ENCODE measurements at places on chromosomes 6 and 20. TPM values are rescaled to one million over a fixed set of nuclear protein-coding genes. Genes with fewer than 3 reads are reported as not detected.

- H3K36me3 ChIP-seq, result no peaks in the 10 kb centered on the region
- no peak for DNase-seq
- H3K27me3 ChIP-seq, result no peaks in the 10 kb centered on the region
- no peak overlapping the region for H3K4me3 ChIP-seq
Measured at GRCh38 chr20:22524393-22525015, 59.9 kb downstream of the FOXA2 start.

DNA sequence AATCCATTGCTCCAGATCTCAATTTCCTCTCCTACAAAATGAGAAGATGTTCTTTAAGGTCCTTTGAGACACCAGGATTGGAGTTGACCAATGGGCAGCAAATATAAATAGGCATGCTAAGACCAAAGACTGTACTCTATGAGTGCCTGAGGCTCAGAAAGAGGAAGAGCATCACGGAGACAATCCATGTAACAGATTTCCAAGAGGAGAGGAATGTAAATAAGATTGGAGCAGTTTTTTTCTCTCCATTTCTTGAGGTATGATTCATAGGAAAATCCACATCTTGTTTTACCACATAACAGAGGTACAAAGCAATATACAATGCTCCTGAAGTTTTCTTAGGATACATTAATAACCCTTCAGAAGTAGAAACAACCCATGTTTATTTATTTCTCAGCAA is 109.8 kb downstream of the UBE3D start:
- DNase-seq, result no peak
- no peaks in the 10 kb centered on the region for H3K4me1 ChIP-seq
- no peak overlapping the region for H3K27ac ChIP-seq
- no peaks in the 10 kb centered on the region for H3K27me3 ChIP-seq
- H3K36me3 ChIP-seq, result peaks cover 2% of the 10 kb centered on the region

DNA sequence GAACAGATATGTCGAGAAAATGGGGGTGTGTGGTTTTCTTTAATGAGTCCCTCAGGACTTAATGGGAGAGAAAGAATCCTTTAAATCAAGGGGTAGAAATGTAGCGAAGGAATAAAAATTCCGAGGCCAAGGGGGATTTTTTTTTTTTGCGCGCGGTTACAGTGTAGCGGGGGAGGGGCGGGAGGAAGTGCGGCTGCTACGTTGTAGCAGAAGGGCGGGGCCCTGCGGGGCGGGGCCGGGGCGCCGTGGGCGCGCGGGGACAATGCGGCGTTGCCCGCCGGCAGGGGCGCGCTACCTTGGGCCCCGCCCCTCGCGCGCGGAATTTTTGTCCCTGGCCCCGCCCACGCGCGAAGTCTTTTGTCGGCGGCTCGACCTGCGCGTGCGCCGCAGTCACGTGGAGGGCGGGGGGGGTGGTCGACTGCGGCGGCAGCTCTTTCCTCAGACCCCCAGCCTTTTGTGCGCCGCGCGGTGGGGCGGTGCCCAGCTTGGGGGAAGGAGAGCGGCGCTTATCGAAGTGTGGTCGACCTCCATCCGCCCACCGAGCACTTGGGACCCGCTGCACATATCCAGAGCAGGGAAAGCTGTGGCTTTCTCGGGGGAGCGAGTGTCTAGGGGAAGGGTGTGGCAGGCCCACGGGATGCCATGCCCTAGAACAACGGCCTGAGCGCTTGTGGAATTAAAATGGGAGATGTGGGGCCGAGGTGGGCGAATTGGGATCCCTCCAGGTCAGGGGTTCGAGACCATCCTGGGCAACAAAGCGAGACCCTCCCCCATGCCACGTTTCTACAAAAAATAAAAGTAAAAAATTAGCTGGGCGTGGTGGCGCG is 1.3 kb downstream of the TUBB start:
- peak overlapping the region; percentile 99 for H3K27ac ChIP-seq
- no peaks in the 10 kb centered on the region for H3K27me3 ChIP-seq
- peaks cover 58% of the 10 kb centered on the region for H3K36me3 ChIP-seq
- H3K4me1 ChIP-seq, result peaks cover 64% of the 10 kb centered on the region
- peak overlapping the region; percentile 94 for H3K4me3 ChIP-seq

DNA sequence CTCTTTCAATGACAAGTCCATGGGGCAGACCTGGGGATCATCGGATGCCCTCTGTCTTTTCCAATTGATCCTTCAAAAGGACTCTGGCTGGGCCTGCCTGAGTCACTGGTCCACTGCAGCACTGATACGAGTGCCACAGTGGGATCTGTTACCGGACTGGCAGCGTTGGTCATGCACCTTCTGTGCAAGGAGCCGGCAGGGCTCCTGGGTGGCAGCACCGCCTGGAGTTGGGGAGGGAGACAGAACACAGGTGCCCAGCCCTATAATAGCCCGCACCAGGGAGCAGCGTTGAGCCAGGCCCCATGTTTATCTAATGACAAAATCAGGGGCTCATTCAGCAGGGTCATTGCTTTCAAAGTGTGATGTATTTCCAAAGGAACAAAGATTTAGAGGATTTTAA is 64.2 kb upstream of the NXT1 start:
- no peak overlapping the region for H3K27ac ChIP-seq
- peaks cover 9% of the 10 kb centered on the region for H3K27me3 ChIP-seq
- H3K4me1 ChIP-seq, result no peaks in the 10 kb centered on the region
- no peak overlapping the region for H3K4me3 ChIP-seq

GRCh38 chr6:153150752-153151440 is 19.8 kb upstream of the RGS17 start:
- no peaks in the 10 kb centered on the region for H3K4me1 ChIP-seq
- no peak overlapping the region for H3K4me3 ChIP-seq
- no peak overlapping the region for H3K27ac ChIP-seq
- no peaks in the 10 kb centered on the region for H3K36me3 ChIP-seq

GRCh38 chr6:170030284-170030815 is 260.5 kb downstream of the DLL1 start:
- no peaks in the 10 kb centered on the region for H3K4me1 ChIP-seq
- DNase-seq, result no peak
- no peak overlapping the region for H3K27ac ChIP-seq
- H3K27me3 ChIP-seq, result no peaks in the 10 kb centered on the region

The ATP6V1G2 gene
- total RNA-seq, result 5.6 TPM

The SYNDIG1 gene
- total RNA-seq, result not detected

The CALHM6 gene
- 6.0 TPM for total RNA-seq

The SLCO4A1 gene
- 34.6 TPM for total RNA-seq

The LRP11 gene
- total RNA-seq, result 6.0 TPM

The CLVS2 gene
- total RNA-seq, result not detected

Data from activated T-cell treated with anti-CD3 and anti-CD28 coated beads, Interleukin-2, amount 50 U/mL, for 72 hours (primary cell).